ENCODE measurements at places on chromosomes 6 and 20.
A peak's percentile ranks its signal among the peaks of the same experiment; 100 is the strongest.

GRCh38 chr20:14830899-14831298 lies 493.5 kb upstream of the FLRT3 start:
- no peak for DNase-seq

GRCh38 chr20:24608926-24609667 lies 139.7 kb downstream of the SYNDIG1 start:
- DNase-seq = no peak

- peak; percentile 83 for DNase-seq
These were observed 76.4 kb downstream of the EYA2 start for GRCh38 chr20:46970937-46971630.

DNA sequence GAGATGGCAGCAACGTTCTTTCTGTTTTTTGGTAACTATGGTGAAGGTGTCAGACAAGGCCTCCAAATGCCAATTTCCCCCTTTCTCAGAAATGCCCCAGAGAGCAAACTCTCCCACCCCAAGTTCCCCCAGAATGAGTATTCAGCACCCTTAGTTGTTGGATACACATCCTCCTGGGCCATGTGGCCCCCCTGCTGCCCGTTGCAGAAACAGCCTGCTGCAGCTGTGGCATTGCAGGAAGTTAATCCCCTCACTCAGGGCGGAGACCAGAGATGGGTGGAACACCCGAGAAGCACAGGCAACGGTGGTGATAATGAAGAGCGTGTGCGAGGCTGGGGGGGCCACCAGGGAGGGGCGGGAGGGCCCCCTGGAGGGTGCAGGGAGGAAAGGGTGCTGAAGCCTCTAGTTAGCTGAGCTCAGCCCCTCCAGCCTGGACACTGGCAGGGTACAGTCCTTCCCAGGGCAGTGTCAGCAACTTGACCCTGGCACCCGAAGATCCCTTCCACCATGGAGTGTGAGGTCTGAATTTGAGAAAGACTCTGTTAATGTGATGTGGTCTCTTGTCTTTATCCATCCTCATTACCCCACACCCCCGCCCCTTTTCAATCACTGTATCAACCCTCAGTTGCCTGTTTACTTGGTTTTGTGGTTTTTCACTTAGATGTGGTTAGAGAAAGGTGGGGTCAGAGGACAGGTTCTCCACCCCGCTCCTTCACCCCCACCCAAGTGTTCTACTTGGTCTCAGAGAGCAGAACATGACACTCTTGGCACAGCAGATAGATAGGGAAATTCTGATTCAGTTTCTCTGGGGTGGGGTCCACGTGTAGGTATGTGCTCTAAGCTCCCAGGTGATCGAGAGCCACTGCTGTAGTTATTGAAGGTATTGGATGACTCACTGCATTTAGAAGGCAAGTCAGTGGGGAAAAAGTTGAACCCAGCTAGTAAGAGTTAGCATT lies 208.8 kb upstream of the SUPT3H start:
- DNase-seq = no peak

DNA sequence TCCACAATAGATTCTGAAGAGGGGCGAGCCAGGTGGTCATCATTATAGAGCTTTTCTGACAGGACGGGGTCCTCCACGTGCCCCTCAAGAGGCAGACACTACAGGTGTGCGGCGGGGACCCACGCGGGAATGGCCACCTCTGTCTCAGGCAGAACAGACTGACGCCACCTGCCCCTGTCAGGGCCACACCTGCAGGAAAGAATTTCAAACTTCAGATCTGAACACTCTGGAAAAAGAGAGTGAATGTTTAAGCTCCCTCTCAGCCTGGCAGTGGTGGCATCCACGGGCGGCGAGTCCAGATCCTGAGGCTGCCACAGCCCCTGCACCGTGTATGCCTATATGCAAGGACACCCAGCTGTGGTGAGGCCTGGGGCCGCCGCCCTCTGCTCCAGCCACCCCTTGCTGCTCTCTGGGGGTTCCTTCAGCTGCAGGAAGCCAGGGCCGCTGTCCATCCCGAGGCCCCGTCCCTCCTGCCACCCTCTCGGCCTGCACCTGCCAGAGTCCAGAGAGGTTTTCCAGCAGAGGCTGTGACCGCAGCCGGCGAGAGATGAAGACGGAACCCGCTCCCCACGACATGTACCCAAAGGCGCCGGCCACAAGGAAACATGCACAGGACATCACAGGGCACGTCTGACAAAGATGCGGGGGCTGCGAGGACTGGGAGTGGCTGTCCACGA lies 234.9 kb downstream of the ERMARD start:
- DNase-seq = no peak

DNA sequence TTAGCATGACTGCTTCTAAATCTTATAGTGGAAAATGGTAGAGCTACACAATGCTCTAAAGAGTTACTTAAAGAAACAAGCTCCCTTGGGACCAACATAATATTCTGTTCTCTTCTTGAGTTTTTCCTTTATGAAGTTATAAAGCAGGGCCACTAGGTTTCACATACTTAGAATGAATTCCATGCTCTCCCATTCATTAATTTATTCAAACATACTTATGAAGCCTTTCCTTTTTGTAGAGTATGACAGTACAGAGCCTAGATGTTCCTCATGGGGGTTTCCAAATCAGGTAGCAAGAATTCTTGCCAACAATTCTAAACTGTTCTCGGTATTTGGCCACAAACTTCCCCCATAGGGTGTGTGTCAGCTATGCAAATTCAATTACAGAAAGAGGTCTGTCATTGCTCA lies 20.6 kb upstream of the FABP7 start:
- no peak for DNase-seq

DNA sequence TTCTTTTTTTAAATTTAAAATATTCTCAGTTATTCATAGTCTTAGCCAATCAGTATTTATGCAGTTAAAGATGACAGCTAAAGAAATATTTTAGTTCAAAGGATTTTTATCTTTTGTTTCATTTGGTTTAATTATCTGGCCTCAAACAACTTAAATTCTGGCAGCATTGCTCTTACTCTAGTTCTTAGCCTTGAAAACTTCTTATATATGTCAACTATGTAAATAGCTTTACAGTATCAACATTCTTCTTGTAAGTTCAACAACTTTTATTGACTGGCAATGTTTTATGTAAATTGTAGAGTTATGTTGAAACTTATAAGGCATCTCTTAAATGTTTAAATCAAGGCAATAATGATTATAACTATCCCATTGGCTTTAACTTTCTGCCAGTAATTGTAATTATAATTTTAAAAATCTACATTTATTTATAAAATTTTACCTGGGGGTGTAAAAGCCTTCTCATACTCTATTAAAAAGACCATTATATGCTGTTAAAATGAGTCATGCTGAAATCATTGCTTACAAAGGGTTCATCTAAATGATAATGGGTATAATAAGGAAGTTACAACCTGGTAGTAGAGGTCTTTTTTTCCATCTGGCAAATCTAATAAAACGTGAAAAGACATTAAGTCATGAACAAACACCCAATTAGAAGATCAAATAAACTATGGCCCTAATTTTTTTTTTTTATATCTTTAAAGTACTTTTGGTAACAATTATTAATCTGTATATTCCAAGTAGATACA lies 45.8 kb upstream of the FAM184A start:
- no peak for DNase-seq

DNA sequence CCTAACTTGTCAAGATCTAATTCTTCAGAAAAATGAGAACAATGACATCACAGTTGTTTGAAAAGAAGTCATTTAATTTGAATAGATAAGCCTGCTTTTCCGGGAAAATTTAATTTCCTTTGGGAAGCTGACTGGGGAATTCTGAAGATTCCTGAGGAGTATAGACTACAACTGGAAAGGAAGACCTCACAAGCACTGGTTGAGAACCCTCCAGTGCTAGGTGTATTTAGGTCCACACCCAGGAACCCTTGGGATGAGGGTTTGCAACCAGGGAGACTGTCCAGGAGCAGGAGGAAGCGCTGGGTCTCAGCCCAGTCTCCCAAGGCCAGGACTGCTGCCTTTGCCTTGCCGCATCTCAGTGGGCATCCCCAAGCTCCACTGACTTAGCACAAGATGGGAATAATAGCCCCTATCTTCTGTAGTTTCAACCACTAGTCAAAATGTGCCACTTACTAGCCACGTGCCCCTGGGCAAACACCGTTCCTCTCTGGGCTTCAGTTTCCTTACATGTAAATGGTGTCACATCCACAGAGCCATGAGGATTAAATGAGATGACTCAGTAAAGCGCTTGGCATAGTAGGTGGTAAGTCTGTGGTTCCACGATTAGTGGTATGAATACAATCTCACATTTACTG lies 6.9 kb upstream of the CD93 start:
- DNase-seq = no peak

DNA sequence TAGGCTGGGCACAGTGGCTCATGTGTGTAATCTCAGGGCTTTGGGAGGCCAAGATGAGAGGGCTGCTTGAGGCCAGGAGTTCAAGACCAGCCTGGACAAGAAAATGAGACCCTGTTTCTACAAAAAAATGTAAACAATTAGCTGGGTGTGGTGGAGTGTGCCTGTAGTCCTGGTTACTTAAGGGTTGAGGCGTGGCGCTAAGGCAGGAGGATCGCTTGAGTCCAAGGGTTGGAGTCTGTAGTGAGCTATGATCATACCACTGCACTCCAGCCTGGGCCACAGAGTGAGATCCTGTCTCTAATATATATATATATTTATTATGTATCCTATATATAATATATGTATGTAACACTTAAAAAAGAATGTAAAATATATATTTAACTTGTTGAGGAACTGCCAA lies 7.9 kb upstream of the ABRACL start:
- DNase-seq = no peak

DNA sequence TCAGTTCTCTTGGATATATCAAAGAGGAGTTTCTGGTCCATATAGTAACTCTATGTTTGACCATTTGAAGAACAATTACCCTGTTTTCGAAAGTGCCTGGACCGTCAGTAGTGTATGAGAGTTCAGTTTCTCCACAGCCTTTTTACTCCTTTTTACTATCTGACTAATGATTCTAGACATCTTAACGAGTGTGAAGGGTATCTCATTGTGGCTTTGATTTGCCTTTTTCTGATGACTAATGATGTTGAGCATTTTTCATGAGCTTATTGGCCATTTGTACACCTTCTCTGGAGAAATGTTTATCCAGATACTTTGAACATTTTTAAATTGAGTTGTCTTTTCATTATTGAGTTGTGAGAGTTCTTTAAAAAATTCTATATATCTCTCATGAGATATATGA lies 114.9 kb upstream of the ATXN1 start:
- DNase-seq = no peak

GRCh38 chr6:166836785-166837718 lies 119.3 kb downstream of the RNASET2 start:
- DNase-seq = no peak

DNA sequence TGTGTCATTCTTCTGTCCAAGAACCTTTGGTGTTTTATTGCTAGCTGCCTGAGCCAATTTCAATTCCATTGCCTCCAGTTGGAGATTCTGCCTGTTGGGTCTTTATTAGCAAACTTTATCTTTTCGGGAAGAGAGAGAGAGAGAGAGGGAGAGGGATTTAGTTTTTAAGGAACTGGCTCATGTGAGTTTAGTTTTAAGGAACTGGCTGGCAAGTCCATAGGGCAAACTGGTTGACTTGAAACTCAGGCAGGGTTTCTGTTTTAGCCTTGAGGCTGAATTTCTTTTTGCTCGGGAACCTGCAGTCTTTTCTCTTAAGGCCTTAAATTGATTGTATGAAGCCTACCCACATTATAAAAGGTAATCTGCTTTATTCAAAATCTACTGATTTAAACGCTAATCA lies 23.0 kb downstream of the BCKDHB start:
- DNase-seq = no peak

DNA sequence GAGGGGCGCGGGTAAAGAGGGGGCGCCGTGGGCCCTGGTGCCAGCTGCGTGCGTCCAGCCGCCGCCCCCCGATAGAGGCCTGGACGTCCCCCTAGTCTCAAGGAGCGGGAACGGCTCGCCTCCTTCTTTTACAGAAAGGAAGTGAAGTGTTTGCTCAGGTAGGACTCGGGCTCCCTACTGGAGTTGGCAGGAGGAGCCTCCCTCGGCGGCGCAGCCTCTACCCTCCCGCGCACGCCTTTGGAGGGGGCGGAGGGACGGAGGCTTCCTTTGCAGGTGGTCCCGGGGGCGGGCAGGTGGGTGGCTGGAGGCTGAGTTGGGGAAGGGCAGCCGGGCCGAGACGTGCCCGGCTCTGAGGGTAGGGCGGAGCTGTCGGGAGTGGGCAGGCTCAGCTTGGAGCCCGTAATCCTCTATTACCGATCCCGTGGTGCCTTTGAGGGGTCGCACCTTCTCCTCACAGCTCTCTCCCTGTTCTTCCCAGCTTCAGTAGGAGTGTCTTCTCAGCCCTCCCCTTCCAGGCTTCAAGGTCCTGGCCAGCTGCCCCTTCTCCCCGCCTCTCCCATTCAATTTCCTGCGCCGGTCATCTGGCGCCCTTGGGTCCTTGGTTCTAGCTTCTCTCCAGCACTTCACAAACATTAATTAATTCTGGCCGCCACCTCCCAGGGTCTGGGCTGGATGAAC lies 728 bp downstream of the ITPR3 start:
- no peak for DNase-seq

DNA sequence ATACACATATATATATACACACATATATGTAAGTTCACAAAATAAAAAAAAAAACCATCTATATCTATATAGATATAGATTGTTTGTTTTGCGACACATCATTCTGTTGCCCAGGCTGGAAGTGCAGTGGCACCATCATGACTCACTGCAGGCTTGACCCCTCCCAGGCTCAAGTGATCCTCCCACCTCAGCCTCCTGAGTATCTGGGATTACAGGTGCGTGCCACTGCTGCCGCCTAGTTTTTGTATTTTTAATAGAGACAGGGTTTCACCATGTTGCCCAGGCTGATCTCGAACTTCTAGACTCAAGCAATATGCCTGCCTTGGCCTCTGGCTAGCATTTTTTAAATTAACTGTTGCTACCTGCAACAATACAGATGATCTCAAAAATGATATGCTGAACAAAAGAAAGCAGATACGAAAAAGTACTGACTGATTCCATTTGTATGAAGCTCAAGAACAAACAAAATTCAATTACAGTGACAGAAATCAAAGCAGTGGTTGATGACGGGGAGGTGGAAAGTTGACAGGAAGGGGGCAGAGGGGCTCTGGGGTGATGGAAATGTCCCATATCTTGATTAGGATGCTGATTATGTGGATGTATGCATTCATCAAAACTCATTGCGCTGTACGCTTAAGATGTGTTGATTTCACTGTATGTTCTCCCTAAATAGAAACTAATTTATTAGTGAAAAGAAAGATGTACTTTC lies 49.6 kb downstream of the ATXN1 start:
- DNase-seq = no peak

- DNase-seq = no peak
These were observed 113.7 kb downstream of the UNC5CL start for GRCh38 chr6:40925341-40925740.

DNA sequence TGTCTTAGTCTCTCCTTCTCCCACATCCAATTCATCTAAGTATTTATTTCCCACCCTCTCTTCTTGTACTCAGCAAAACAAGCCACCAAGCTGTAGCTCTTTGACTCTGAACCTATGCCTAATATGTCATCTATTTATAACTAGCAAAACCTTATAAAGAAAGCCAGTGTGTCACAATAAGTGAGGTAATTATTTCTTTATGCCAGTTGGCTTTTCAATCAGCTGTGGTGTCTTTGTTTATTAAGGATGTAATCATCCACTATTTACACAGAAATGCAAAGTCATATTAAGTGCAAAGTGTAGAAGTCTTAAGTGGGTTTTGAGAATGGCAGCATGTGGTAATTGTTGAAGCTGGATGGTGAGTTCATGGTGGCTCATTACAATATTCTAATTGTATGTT lies 215.2 kb upstream of the HTR1E start:
- DNase-seq = no peak

Data from AG04450 (cell line).